ENCODE measurements at places on chromosomes 12 and 14. TPM values are rescaled to one million over a fixed set of nuclear protein-coding genes. Genes with fewer than 3 reads are reported as not detected.

ESPL1 gene
- total RNA-seq: 18.2 TPM

L3HYPDH gene
- total RNA-seq: 39.0 TPM

FOXG1 gene
- total RNA-seq: 0.20 TPM

ACADS gene
- 11.0 TPM for total RNA-seq

GZMB gene
- not detected for total RNA-seq

SMIM41 gene
- not detected for total RNA-seq

CEP128 gene
- 4.4 TPM for total RNA-seq

YAF2 gene
- 24.4 TPM for total RNA-seq

KRT73 gene
- not detected for total RNA-seq

CINP gene
- 62.6 TPM for total RNA-seq

Data from A549 treated with Hydrocortisone at 1 μM for 4 hours (cell line).